ENCODE measurements at places on chromosomes 1 and 21.

- no peak for DNase-seq
Measured at GRCh38 chr1:245953876-245954660, 553.0 kb downstream of the SMYD3 start.

DNA sequence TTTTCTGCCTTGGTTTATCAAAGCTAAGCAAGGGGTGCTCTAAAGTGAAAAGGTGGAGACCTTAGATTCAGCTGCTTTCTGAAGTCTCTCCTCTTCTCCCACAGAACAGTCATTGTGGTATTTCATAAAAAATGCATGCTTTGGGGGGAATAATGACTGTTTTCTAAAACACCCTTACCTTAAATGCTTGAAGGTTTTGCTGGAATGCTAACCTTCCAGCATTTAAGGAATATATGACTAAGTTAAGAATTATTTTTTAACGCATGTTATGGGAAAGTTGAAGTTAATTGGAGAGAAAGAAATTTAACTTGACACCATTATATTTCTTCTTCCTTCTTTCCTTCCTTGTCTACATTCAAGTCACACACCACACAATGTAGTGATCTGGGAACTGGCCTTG, 162.5 kb downstream of the ROR1 start:
- DNase-seq = no peak

DNA sequence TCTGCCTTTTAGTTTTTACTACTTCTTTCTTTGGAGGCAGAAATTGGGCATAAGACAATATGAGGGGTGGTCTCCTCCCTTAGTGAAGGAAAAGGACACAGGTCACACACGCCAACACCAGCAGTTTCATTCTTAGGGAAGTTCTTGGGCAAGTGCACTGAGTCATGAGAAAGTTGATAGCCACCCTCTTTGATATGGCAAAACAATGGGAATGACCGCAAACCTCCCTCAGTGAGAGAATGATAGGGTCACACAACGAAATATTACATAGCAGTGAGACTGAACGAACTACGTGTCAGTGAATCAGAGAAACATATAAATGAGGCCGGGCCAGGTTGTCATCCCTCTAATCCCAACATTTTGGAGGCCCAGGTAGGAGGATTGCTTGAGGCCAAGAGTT, 20.0 kb downstream of the IL6R start:
- DNase-seq = no peak

GRCh38 chr1:183454377-183454776, 17.9 kb upstream of the SMG7 start:
- no peak for DNase-seq

DNA sequence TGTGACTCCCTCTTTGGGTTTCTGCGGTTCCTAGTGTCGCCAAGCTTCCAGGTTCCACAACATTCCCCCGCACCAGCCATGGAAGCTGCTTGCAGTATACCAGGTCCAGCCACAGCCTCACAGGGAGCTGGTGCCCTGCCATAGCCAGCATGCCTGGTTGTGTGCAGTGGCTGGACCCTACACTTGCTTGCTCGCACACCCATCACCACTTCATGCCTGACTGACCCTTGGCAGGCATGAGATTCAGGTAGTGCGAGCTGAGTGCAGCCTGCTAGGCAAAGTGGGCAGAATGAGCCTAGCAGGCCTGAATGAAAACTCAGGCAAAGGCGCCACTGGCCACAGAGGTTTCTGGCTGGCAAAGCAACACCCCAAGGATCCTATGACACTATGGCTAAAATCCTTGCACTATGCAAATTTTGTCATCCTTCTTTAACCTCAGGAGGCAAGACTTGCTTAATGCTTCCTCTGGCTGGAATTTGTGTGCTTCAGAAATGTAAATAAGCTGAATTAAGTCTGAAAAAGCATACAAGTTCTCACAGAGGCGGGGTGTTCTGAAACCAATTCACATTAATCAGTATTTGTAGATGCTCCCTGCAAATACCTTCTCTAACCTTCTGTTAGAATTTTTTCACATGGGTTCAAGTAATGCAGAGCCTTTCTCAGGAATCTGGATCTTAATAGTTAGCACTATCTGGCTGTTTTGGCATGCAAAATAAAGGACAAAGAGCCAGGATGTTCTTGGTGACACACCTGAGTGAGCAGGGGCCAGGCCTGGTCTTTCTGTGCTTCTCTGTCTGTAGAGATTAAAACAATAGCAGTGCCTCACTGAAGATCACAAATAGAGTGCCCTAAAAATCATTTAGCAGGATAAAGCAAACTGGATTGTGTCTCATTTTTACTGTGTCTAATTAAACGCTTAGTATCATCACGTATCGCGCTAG, 256.9 kb downstream of the GPATCH2 start:
- no peak for DNase-seq

GRCh38 chr1:101136739-101137138, 100.1 kb upstream of the S1PR1 start:
- no peak for DNase-seq

- DNase-seq = peak; percentile 86
Measured at GRCh38 chr1:112342558-112342957, 53.5 kb upstream of the CTTNBP2NL start.

GRCh38 chr21:34129039-34129891, 55.9 kb downstream of the MRPS6 start:
- peak; percentile 47 for DNase-seq

- DNase-seq = no peak
Measured at GRCh38 chr1:56868761-56869160, 14.2 kb downstream of the C8A start.

- no peak for DNase-seq
Measured at GRCh38 chr1:47781171-47781959, 215.8 kb downstream of the TRABD2B start.

DNA sequence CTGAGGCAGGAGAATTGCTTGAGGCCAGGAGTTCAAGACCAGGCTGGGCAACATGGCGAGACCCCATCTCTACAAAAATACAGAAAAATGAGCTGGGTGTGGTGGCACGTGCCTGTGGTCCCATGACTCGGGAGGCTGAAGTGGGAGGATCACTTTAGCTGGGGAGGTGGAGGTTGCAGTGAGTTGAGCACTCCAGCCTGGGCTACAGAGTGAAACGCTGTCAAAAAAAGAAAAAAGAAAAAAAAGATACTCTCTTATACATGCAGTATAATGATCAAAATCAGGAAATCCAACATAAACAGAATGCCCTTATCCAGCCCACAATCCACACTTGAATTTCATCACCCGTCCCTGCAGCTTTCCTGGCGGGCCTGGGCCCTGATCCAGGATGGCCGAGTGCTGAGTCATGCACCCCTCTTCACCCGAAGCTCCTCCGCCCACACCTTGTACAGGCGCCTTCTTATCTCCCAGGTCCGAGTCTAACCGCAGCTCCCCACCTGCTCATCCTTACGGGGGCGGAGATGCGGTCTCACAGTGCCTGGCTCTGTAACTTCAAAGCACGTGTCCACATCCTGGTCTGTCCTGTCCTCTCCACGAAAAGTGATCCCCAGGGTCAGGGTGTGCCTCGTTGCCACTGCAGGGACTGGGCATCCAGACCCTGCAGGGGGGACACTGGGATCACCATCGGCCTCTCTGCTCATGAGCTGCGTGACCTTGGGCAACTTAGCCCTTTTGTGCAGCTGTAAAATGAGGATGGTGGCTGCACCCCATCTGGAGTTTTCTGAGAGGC, 120.2 kb upstream of the SLC45A1 start:
- DNase-seq = no peak

- peak; percentile 6 for DNase-seq
Measured at GRCh38 chr1:65421351-65422025, 1.0 kb downstream of the LEPR start.

- no peak for DNase-seq
Measured at GRCh38 chr1:210727709-210728108, 399.0 kb downstream of the HHAT start.

- DNase-seq = no peak
Measured at GRCh38 chr1:92066321-92066720, 8.9 kb downstream of the SETSIP start.

GRCh38 chr1:87958201-87958600, 629.5 kb downstream of the LMO4 start:
- no peak for DNase-seq

GRCh38 chr1:183576537-183576936, 13.7 kb downstream of the NCF2 start:
- DNase-seq = no peak
